Activated CD4-positive, alpha-beta T cell treated with anti-CD3 and anti-CD28 coated beads for 36 hours (primary cell): ENCODE measurements at places on chromosomes 2 and 18. TPM values are rescaled to one million over a fixed set of nuclear protein-coding genes. Genes with fewer than 3 reads are reported as not detected.

DNA sequence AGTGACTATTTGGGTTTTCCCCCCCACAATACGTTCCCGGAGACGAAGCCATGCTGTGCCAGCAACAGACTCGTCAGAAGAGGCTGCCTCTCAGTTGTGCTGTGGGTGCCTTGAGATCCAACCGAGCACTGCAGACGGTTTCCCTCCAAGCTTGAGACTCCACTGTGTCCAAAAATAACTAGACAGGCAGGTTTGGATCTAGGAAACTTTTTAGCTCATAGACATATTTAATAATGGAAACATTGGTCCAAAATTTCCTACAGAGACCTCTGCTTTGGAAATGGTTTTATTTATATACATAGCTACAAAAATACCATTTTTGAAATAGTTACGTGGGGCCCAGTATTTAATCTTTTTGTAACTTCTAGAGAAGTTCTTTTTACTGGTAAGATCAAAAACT, 63.1 kb upstream of the SPATS2L start:
- DNase-seq = no peak

GRCh38 chr2:178246696-178247095, 52.4 kb downstream of the OSBPL6 start:
- no peak for DNase-seq

GRCh38 chr18:75043478-75043877, 165.5 kb downstream of the PTGR3 start:
- DNase-seq = no peak

DNA sequence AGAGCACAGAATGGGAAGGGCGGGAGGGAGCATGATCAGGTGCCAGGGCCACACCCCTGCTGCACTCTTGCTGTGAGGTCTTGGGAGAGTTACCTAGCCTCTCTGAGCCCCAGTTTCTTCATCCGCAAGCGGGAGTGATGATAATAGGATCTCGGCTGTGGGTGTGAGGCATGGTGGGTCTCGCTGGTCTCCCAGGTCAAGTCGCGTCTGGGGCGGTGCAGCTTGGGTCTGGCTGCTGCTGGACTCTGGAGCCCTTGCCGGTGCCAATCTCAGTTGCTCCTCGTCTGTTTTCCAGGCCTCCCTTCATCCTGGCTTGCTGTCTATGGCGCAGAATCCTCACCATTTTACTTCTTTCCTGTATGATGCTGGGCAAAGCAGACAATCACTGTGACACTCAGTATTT, 130.3 kb upstream of the RAB12 start:
- no peak for DNase-seq

GRCh38 chr2:204645018-204645773, 99.9 kb downstream of the PARD3B start:
- DNase-seq = no peak

- DNase-seq = no peak
Measured at GRCh38 chr2:216501854-216502253, 3.2 kb downstream of the RPL37A start.

DNA sequence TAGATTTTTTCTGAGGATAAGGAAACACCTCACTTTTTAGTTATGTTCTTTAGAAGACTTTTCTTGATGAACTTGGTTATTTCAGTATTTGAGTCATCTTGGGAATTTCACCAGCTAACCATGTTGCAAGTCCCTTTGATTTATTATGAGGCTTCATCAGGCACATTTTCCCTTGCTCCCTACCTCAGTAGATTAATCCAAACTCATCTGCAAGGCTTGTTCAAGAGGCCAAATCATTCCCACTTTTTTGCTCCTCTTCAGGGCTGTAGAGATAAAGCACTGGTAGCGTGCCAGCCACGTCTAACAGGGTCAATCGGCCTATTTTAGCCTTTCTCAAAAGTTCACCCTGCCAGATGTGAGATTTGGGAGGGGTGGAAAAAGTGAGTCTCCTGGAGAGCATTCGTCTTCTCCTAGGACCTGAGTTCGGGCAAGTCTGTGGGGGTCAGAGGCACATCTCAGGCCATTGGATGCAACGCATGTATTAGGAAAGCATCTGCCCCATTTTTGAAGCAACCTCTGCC, 120.3 kb downstream of the RDH14 start:
- no peak for DNase-seq

Gene FOXI3
- not detected for total RNA-seq

Gene RAB17
- 0.18 TPM for total RNA-seq
